ENCODE measurements at places on chromosomes 6 and 20.

GRCh38 chr6:68695838-68696237 is 60.8 kb downstream of the ADGRB3 start:
- no peak for DNase-seq

GRCh38 chr6:107727096-107727757 is 96.9 kb downstream of the SCML4 start:
- no peak for DNase-seq

DNA sequence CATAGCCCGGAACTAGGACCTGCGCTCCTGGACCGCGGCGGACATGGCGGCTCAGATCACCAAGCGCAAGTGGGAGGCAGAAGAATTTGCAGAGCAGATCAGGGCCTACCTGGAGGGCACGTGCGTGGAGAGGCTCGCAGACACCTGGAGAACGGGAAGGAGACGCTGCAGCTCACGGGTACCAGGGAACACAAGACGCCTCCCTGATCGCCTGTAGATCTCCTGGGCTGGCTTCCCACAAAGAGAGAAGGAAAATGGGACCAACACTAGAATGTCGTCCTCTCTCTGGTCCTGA is 15.1 kb upstream of the HLA-A start:
- DNase-seq = no peak

GRCh38 chr20:40689100-40689942 is at the start of gene MAFB:
MAFB (minus strand) TSS chr20:40689236; CDS start chr20:40688850, 386 bp downstream.
- peak; percentile 51 for DNase-seq

DNA sequence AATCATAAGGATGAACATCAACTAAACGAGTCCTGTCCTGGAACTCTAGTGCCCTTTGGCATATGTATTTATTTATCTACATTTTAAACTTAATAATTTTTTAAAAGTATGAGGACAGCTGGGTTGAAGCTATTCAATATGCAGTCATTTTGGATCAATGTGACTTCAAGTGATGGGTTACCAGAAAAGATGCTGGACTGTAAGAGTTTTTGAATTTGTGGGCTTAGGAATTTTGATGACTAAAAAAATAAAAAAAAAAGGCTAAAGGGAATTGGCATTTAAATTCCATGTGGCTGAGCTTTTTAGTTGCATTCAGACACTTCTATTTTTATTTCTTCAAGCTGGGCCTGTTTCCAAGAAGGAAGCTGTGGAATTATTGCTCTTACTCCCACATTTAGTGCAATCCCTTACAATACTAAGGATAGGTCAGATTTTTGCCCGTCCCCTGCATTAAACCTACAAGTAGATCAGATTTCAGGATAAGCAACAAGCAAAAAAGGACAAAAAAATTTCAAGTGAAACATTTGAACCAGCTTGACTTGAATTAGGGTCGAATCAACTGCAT is 704.2 kb upstream of the CITED2 start:
- DNase-seq = peak; percentile 15

GRCh38 chr20:41029150-41029901 is 704 bp downstream of the TOP1 start:
- peak; percentile 54 for DNase-seq

DNA sequence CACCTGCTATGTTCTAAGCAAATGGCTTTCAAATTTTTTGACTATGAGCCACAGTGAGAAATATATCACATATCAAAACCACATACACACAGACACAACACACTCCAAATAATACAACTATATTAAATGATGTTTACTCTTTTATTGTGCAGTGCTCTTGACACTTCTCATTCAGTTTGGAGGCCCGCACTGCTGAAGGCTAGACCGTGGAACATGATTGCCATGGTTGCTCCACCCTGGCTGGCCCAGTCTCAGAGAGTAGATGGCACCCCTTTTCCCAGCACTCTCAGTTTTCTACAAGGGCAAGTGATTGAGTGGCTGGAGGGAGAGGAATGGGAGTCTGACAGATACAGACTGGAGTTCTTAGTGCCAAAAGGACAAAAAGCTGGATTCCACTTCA is 86.9 kb downstream of the SH3BGRL2 start:
- DNase-seq = no peak

- no peak for DNase-seq
Observed at GRCh38 chr6:73766040-73766439, 70.0 kb downstream of the CD109 start.

DNA sequence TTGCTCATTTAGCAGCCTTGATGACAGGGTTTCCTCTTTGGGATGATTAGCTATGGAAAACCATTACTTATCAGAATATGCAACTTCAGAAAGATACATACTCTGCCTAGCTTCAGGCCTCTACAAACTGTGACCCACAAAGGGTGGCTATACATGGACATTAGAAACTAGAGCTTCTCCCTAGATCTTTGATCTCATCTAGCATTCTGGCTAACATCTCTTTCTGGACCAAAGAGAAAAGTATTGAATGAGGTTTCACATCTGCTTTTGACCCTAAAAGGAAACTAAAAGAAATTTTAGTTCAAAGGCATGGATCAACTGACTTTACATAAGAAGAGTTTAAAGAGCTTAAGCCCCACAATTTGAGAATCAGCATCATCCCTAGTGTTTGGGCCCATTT is 12.4 kb upstream of the HMGN3 start:
- no peak for DNase-seq

GRCh38 chr20:21762646-21763045 is 57.2 kb downstream of the PAX1 start:
- no peak for DNase-seq

GRCh38 chr6:37636116-37636515 is 61.6 kb downstream of the MDGA1 start:
- DNase-seq = no peak
